Stimulated activated CD4-positive, alpha-beta T cell treated with anti-CD3 and anti-CD28 coated beads, TNF-alpha, amount 100 ng/mL, for 48 hours (primary cell): ENCODE measurements at places on chromosomes 7 and 10.

- no peak for DNase-seq
Observed at GRCh38 chr10:29007748-29008610, 280.9 kb upstream of the LYZL1 start.

GRCh38 chr10:73117976-73118743 lies 7.9 kb downstream of the NUDT13 start:
- DNase-seq, result no peak

- DNase-seq, result no peak
Observed at GRCh38 chr7:138417078-138417700, 42.9 kb upstream of the TRIM24 start.

DNA sequence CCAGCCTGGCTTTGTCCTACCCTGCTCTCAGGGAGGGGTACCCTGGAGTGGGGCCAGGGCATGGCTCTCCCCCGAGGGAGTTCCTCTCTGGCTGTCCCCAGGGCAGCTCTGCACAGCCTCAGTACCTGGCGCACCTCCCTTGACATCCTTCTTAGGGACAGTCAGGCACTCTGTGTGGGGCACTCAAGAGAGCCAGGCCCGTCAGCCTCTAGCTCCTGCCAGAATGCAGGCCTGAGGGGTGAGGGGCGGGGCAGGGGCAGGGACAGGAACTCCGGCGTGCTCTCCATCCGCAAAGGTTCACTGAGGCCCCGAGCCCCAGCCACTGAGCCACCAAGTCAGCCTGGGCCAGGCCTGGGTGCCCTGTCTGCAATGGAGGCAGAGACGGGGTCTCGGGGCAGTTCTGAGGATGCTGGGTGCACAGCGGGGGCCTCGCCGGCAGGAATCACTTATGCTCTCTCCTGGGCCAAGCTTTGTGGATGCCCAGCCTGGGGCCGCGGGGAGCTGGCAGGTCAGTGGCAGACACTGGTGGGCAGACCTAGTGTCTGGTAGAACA lies 10.1 kb downstream of the LIMK1 start:
- peak; percentile 12 for DNase-seq

- no peak for DNase-seq
Observed at GRCh38 chr10:62684911-62685310, 119.6 kb upstream of the ADO start.

- DNase-seq, result no peak
Observed at GRCh38 chr10:75736151-75736640, 304.8 kb downstream of the LRMDA start.

DNA sequence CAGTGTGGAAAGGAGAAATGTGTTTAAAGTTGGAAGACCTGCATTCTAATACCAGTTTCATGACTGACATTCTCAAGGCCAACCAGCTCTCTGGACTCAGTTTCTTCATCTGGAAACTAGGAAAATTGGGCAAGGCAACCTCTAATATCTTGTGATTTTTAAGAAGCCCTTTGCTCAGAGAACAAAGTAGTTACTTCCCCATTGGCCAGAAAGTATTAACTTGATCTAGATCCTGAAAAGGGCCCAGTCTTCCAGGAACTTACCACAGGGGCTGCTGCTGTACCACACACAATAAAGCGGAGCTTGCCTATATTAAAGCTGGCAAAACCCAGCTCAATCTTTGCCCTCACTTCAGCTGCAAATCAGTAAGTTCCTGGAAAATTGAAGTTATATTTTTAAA lies 155.6 kb upstream of the ADO start:
- no peak for DNase-seq

GRCh38 chr10:75023074-75023473 lies 88.4 kb upstream of the SAMD8 start:
- no peak for DNase-seq

GRCh38 chr10:77131214-77131613 lies 506.4 kb downstream of the KCNMA1 start:
- DNase-seq, result no peak

DNA sequence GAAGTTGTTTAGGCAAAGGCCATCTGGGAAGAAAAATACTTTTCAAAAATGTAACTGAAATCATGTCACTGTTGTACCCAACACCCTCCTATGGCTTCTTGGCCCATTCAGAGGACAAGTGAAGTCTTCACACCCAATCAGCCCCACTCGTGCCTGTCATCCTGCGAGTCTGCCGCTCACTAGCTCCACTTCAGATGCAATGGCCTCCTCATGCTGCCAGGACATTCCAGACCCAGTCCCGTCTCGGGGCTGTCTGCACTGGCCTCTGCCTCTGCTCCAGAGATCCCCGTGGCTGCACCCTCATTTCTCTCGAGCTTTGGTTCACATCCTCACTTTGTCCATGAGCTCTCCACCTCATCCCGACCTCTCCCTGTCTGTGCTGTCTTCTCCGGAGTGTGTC lies 227.1 kb downstream of the KCNMA1 start:
- no peak for DNase-seq

DNA sequence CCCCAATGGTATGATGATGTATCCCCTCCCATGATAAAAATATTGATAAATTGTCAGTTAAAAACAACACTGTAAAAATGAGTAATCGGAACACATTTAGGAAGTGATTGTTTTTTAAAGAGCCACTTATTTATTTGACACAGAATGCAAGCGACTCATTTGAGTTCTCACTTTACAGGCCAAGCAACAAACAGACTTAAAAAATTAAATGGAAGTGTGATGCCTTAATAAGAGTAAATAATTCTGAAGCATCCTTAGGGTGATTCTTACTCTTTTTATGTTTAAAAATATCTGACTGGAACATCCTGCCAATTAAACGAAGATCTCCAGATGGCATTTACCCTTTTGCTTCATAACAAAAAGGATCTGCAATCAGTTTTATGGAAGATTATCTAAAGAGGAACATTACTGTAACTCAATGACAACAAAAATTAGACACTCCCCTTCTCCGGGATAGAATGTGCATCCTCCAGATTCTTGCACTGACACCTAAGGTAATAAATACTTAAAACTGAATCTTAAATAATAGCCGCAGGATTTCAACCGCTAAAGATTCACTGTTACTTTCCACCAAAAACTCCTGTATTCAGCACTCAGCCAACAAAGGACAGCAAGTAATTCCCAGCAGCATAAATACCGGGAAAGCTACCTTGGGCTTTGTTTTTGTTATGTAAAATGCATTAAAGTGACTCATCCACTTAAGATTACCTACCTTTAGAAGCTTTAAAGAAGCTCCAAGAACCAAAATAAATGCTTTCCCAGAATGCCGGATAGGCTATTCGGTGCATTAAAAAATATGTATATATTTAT lies 1.7 kb downstream of the CACNA2D1 start:
- no peak for DNase-seq

DNA sequence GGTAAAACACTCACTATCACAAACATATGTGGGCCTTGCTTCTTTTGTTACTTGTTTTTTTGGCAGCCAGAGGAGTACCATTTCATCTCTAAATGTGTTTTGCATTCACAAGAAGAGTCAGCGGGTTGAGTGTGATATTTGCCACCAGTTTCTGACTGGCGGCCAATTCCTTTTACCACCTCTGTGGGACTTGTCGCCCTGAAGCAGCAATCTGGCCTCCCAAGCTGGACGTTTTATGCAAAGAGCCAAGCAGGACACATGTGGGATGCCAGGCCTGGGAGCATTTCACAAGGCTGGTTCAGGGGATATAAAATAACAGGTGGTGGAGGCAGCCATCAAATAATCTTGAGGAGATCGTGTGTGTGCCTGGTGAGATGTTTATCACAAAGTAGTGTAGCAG lies 61.8 kb upstream of the TRIL start:
- no peak for DNase-seq

- no peak for DNase-seq
Observed at GRCh38 chr7:68537051-68537773, 1061.1 kb upstream of the AUTS2 start.

GRCh38 chr7:42880392-42880791 lies 31.5 kb downstream of the C7orf25 start:
- DNase-seq, result no peak

- no peak for DNase-seq
Observed at GRCh38 chr10:44947371-44948152, 12.0 kb upstream of the RASSF4 start.

DNA sequence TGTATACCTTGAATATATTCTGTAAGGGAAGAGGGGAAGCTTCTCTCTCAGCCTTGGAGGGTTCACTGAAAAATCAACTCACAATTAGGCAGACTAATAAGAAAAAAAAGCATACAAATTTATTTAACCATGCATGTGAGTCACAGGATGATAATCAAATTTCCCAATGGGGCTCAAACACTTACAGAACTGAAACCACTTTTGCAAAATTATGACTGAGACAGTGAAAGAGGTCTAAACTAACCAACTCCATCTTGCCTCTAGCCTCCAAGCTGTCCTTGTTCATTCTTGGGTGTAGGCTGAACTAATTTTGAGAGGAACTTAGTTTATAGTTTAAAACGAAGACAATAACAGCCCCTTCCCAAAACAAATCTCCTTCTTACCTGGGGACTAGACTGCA lies 618.3 kb upstream of the AUTS2 start:
- DNase-seq, result no peak

DNA sequence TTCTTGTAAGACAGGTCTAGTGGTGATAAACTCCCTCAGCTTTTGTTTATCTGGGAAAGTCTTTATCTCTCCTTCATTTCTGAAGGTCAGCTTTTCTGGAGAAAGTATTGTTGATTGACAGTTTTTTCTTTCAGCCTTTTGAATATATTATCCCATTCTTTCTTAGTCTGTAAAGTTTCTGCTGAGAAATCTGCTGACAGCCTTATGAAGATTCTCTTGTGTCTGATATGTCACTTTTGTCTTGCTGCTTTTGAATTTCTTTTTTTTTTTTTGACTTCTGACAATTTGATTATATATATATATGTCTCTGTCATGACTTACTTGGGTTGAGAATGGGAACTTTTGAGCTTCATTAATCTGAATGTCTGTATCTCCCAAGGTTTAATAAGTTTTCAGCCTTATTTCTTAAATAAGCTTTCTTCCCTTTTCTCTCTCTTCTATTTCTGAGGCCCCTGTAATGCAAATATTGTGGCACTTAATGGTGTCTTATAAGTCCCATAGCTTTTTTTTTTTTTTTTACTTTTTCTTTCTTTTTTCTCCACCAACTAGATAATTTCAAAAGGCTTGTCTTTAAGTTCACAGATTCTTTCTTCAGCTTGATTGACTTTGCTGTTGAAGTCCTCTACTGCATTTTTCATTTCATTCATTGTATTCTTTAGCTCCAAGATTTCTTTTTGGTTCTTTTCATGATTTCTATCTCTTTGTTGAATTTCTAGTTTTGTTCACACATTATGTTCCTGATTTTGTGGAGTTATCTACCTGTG lies 81.4 kb upstream of the IL6 start:
- no peak for DNase-seq

DNA sequence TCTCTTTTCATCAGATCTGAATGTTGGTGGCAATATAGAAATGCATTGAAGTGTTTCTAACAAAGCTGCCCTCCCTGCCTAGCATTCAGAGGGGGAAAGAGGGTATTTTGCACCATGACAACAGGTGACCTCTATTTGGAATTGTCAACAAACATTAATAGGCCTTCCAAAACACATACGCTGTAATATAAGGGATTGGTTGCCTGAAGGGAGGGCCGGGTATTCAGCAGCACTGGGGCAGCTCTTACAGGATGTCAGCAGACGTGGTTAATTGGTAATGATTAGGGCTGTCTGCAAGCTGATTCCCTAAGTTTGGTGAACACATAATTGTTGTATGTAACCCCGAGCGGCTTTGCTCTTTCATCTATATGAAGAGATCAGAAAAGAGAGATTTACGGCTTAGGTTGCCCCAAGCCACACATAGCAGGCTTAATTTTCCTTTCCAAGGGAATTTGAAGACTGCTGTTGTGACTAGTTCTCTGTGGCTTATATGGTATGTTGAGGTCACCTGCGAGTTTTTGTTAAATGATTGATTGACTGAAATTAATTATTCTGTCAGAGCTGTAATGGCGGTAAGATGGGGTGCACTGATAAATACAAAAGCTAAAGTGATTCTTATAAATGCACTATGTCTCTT lies 759.3 kb downstream of the LRMDA start:
- DNase-seq, result no peak

DNA sequence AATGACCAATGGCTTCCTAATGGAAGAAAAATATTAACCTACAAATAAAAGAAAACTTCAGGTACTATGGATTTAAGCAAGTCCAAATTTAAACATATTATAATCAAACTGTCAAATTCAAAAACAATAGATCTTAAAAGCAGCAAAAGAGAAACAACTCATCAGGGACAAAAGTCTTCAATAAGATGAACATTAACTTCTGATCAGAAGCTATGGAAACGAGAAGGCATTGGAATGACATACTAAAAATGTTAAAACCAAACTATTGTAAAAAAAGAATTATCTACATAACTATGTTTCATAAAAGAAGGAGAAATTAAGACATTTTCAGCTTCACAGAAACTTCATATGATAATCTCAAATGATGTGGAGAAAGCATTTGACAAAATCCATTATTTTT lies 334.7 kb downstream of the ANKRD7 start:
- no peak for DNase-seq

- no peak for DNase-seq
Observed at GRCh38 chr10:3222068-3222467, 49.5 kb upstream of the PITRM1 start.
